ENCODE measurements at places on chromosomes 5 and 9.

- DNase-seq, result peak; percentile 22
Measured at GRCh38 chr5:97840643-97841042, 657.6 kb upstream of the RIOK2 start.

DNA sequence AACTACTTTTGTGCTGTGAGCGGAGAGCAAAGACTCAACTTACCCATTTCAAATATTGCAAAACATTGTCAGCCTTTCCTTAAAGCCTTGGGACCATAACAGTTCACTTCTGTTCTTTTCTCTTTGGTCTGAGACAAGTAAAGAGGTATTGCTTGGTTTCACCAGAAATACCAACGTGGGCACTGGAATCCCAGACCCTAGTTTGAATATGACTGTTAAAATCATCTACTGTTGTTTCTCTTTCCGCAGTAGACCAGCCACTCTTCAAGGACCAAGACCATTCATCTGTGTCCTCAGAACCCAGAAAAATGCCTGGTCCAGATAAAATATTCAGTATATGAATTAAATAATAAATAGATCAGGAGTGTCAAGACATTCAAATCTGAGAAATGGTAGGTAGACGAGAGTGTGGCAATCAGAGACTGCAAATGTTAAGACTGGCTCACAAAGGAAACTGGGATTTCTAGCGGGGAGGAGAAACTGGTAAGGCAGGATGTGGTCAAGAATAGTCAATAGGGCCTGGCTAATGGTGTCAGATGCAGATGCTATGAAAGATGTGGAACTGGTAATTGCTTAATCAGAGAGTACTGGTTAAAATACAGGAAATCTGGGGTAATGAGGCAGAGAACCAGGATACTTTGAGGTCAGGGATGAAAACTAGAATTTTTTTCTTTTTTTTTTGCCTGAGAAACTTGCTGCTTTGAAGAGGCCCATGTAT, 82.1 kb upstream of the IL33 start:
- DNase-seq, result peak; percentile 83

- no peak for DNase-seq
Measured at GRCh38 chr5:138022912-138023311, 10.0 kb downstream of the FAM13B start.

GRCh38 chr5:6611334-6612256, 21.2 kb downstream of the NSUN2 start:
- DNase-seq, result no peak

- no peak for DNase-seq
Measured at GRCh38 chr5:163190283-163190682, 247.1 kb upstream of the CCNG1 start.

- peak; percentile 81 for DNase-seq
Measured at GRCh38 chr9:113154471-113154870, 3.7 kb downstream of the SLC31A2 start.

DNA sequence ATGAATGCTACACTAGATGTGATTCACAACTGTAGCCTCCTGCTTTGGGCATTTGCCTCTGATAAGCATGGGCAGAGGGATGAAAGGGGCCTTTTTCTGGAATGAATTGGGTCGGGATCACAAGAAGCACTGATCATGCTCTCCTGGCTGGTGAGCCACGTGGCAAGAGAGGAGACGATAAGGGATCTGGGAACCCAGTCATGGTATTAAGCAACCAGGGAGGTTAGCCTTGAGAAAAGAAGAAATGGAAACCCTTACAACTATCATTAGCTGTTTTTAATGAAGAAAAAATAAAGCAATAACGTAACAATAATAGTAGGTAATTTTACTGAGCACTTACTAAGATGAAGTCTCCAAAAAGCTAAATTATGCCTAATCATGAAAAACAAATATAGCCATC, 50.0 kb upstream of the RAI14 start:
- DNase-seq, result no peak

- DNase-seq, result no peak
Measured at GRCh38 chr5:1840071-1840547, 38.9 kb downstream of the NDUFS6 start.

- peak; percentile 15 for DNase-seq
Measured at GRCh38 chr5:134223406-134224248, 2.2 kb downstream of the PPP2CA start.

DNA sequence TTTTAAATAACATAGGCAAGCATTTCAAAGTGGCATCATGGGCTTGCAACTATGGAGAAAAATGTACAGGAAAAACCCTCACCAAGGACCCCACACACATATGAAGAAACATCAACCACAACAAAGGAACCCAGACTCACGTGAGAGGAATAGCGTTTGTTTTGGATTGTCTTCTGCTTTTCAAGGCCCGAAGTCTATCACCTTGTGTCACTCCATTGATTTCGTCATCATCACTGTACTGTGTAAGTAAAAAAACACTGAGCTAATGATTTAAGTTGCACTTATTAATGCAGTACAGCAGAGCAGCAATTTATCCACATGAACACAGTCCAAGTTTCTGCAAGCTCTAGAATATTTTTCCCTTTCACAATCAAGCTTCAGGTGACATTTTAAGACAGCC, 72.4 kb downstream of the HABP4 start:
- no peak for DNase-seq

GRCh38 chr5:121421646-121422045, 430.0 kb upstream of the FTMT start:
- no peak for DNase-seq

- no peak for DNase-seq
Measured at GRCh38 chr9:130276955-130277354, 11.4 kb downstream of the HMCN2 start.

DNA sequence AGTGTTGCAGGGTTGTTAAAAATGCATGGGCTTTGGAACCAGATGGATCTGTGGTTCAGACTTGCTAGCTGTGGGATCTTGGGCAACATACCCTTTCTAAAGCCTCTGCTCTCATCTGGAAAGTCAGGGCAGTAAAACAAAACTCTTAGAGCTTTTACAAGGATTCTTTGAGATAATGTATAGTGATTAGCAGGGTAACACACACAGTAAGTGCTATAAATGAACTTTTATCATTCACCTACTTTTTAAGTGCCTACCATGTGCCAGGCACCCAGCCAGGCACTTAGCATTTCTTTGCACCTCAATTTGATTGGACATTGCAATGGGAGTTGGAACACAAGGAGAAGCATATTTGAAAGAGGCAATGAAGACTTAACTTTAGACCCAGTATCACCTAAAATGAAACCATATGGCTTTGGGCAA, 208.6 kb upstream of the PAPPA start:
- DNase-seq, result no peak

DNA sequence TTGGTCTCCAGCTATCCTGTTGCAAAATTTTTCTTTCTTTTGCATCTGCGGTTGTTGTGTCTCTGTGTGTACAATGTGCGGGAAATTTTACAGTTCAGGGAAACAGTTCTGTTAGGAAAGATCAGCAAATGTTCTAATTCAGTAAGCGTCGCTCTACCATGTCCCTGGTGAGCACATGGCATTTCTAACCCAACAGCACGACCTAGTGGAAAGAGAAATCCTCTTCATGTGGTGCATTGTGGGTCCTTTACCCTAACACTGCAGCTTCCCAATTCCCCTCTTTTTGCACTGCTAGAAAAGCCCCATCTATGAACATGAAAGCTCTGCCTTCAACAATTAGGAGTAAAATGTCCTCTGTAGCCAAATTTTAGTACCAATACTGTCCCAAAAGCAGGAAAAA, 974.2 kb upstream of the CDH9 start:
- no peak for DNase-seq

GRCh38 chr9:16022228-16022627, 469.4 kb downstream of the CCDC171 start:
- no peak for DNase-seq

DNA sequence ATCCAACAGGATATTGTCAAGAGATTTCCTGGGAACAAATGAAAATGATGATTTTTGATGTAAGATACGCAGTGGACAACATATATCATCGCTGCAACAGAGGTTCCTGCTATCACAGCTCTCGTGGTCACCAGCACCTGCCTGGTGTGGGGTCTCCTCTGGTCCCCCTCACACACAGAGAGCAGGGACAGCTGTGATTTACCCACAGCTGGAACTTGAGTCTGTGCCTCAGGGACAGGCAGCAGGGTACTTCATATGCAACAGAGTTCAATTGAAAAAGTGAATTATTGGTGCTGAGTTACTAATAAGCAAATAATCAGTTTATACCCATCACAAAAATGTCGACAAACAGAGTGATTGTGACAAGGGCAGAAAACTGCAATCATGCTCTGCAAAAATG, 93.4 kb downstream of the LMX1B start:
- DNase-seq, result no peak

DNA sequence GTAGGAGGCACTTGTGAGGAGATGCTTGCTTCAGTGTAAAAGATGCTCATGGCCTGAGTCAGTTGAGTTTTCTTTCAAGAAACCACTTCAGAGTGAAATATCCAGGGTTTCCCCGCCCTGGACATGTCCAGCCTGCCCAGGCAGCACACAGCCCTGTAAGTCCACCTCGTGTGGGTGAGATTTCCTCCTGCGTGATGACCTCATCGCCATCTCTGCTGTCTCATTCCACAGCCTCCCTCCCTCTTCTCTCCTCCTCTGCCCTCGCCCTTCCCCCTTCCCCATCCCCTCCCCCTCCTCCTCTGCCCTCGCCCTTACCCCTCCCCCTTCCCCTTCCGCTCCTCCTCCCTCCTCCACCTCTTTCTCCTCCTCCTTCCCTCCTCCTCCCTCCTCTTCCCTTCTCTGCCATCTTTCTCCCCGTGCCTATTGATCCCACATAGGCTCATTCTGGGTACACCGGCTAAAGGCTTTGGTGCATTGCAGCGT, 34.0 kb upstream of the NCS1 start:
- DNase-seq, result peak; percentile 93

DNA sequence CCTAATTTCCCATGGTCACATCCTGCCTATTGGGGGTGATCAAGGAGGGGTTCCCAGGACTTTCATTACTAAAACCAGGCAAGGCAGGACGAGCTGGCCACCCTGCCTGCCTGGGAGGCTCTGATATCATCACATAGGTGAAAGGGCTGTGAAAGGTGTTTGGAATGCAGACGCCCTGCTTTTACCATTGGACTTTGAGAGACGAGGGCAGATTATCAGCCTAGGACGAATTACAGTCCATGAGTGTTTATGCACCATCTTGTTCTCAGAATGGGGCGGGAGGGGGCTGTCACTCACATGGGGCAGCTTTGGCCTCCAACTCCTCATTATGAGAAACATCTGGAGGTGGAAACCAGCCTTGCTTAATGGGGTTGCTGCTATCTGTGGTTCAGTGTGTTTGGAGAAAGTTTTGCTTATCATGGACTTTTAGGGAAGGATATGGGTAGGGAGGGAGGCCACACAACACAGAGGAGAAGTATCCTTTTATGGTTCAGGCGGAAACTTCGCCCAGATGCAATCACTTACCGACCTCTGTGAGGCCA, 69.8 kb upstream of the UBTD2 start:
- no peak for DNase-seq

- DNase-seq, result no peak
Measured at GRCh38 chr5:95956021-95956899, 5.4 kb downstream of the ELL2 start.

DNA sequence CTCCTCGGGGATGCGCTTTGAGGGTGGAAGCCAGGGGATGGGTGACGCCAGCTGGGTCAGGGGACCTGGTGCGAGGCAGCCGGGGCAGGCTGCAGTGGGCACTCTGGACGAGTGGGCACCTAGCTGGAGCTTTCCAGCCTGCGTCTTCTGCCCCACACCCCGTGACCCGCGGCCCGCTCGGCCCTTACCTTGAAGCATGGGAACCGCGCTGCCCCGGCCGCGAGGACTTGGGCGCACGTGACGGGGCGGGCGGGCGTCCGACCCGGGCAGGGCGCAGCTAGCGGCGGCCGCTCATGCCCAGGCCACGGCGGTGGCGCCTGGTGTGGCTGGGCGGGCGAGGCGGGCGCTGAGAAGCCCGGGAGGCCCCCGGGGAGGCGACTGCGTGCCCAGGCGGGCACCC, 300 bp downstream of the FAM163B start:
- DNase-seq, result no peak

DNA sequence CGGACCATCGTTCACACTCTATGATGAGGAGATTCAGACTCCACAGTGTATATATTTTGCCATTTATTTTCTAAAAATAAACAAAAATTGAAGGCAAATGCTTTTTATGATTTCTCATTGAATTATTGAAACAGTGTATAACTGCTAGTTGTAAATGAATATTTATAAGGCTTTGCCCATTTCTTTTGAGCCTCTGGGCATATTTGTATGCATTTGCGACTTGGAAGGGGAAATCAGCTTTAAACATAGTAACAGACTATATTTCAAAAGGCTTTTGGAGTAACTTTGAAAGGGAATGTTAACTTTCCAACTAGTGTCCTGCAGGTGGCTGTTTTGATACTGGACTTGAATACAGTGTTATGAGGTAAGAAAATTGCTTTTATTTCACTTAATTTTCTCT, 26.0 kb downstream of the MRPL22 start:
- no peak for DNase-seq

GRCh38 chr5:33631786-33632185, 191.0 kb downstream of the TARS1 start:
- peak; percentile 72 for DNase-seq

DNA sequence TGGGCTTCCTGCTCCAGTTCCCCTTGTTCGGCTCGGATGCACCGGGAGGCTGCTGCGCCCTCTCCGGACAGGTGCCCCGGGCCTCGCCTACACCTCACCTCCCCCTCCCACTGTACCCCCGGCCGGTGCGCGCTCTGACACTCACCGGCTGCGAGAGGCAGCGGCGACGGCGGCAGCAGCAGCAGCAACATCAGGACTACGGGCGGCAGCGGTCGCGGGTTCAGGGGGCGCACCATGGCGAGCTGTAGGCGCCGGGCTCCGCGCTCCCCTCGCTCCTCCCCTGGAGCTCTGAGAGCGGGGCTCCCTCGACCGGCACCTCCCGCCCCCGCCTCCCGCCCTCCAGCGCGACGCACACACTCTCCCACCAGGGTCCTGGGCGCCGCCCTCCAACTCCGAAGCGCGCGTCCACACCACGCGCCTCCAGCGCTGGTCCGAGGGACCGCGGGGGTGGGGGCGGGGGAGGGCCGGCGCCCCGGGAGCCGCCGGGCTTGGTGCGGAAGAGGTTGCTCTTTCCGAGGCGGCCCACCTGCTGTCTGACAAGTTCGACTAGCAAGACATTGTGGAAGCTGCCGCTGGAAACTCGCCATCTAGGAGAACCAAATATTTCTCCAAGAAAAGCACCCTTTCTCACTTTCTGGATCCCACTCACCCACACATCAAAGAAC, at the start of gene GFRA3:
TSS of gene GFRA3 (minus strand) at position 433 of the 665 bp plus-strand sequence. CDS start at position 236, 197 bp downstream.
- DNase-seq, result no peak

DNA sequence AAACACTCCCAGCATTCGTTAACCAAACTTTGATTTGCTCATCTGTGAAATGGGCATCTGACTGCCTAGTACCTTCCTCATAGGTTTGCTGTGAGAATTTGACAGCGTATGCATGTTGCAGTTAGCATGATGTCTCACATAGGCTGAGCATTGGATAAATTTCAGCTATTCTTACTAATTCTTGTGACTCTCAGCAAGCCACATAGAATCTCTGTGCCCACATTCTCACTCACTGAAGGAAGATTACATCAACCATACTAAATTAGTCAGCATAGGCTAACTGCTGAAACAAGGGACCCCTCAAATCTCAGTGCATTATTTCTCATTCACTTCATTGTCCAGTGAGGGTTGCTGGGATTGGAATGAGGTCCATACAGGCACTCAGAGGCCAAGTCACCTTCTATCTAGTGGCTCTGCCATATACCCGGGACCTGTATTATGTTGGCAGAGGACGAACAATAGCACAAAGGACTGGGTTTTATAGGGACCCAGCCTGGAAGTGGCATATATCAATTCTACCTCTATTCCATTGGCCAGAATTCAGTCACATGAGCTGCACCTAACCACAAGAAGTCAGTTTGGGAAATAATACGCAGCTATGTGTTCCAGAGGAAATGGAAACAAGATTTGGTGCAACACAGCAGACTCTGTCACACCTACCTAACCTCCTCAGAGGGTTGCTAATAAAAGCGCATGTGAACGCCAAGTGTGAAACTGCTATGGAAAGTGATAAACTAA, 4.2 kb upstream of the PTGER4 start:
- no peak for DNase-seq

Measured in M059J (cell line).